ENCODE measurements at places on chromosomes 7 and 10.

DNA sequence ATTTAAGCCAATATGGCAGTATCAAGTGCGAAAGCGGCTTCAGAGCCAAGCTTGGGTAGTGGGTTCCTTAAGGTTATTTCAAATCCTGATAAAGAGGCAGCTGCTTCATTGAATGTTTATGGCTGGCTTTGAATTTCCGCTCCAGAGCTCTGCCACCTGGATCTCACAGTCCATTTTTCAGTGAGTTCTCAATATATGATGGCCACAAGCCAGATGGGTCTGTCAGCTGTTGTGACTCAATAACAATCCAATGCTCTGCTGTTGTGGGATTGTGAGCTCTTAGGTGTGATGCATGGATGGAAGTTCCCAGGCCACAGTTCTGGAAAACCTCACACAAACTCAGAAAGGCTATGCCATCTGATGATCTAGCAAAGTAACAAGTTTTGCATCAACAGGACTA lies 743.8 kb upstream of the LRRN3 start:
- DNase-seq: no peak

DNA sequence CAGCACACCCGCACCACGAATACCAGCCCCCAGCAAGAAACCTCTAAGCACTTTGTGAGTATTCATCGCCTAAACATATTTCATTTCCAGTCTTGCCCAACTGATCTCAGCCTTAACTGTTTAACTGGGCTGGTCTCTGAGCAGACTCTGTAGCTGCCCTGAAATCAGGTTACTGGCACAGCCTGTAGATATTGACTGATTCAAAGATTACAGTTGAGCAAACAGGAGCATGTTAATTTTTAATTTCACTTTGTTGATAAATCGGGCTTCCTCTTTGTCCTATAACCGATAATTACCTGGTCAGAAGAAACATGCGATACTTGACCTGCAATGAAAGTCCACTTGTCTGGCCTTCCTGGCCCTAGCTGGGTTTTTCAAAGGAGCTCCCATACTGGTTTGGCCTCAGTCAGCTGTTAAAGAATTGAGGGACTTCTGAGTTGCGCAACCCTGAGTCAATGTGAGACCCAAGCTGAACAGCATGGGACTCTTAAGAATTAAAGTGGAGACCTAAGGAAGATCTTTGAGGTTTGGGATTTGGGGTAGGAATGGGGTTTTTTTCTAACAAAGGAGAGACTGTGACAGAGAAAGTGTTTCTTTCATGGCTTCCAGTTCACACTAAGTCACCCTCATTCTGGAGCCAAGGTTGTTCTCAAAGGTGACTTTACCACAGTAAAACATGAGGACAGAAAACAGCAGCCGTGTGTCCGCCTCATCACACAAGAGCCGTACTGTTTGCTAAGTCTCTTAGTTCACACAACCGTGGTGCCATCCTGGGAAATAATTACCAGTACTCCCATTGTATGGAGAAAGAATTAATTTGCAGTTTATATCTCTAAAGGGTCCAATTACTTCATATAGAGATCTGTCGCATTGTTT lies 75.9 kb downstream of the PPP1R3C start:
- no peak for DNase-seq

- DNase-seq: no peak
Measured at GRCh38 chr7:553636-554111, 34.0 kb upstream of the PDGFA start.

DNA sequence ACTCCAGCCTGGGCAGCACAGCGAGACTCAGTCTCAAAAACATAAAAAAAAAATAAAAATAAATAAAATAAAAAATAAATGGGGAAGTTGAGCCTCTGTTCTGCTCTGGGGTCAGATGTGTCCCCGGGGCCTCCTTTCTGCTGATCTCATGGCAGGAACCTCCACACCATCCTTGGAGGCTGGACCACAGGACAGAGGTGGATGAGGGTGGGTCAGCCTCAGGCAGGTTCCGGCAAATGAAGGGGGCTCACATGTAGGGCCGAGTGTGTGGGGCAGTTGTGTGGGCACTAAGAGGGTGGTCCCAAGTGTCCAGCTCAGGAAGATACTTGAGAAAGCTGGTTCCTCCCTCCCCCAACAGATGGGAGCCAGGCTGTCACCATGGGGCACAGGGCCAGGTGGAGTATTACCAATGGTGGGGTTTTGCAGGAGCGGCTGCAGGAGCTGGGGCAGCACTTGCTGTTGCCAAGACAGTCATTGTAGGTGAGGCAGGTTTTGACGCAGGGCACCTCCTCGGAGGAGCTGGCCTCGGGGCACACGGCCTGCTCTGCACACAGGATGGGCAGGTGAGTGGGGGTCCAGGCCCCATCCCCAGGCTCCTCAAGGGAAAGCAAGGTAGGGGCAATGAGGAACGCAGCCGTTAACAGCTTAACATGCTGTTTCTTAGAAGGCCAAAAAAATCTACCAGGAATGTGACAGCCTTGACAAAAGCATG lies 13.9 kb upstream of the TBRG4 start:
- no peak for DNase-seq

GRCh38 chr10:95655571-95656290 lies 780 bp downstream of the ALDH18A1 start:
- peak; percentile 11 for DNase-seq

GRCh38 chr7:121752706-121753105 lies 120.3 kb upstream of the PTPRZ1 start:
- no peak for DNase-seq

- DNase-seq: no peak
Measured at GRCh38 chr10:86172301-86172700, 194.3 kb downstream of the GRID1 start.

DNA sequence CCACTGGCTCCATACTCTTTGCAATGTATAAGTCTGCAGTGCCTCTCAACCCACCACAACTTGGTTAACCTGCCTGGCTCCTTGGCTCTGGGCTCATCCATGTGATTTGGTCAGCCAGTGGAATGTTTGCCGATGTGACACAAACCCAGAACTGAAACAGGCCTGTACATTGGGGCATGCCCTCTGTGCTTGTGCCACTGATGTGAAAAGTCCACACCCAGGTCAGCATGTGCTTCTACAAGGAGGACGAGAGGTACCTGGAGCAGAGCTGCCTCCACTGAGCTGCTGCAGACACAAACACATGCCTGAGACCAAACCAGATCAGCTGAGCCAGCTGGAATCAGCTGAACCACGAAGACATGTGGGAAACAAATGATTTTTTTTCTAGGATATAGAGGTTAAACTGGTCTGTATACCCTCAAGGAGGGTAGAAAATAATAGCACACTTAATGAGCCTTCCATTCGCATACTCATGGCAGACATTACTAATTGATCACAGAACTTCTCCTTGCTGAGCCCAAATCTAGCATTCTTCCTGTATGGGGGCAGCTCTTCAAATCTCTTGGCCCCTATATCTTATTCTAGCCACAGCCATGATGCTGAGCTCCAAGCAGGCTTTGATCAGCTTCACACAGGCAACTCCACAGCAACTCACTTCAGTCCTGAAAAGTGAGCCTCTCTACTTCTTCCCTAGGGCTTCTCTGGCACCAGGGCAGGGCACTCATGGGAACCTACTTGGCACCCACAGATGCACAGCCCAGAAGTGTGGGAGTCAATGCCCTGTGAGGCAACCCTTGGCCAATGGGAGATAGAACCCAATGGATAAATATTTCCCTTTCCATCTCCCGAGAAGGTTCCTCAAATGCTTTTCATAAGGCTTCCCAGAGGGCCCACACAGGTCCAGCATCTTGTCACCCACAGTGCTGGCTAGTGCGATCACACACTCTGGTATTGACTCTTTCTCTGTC lies 18.6 kb downstream of the PYROXD2 start:
- DNase-seq: no peak

DNA sequence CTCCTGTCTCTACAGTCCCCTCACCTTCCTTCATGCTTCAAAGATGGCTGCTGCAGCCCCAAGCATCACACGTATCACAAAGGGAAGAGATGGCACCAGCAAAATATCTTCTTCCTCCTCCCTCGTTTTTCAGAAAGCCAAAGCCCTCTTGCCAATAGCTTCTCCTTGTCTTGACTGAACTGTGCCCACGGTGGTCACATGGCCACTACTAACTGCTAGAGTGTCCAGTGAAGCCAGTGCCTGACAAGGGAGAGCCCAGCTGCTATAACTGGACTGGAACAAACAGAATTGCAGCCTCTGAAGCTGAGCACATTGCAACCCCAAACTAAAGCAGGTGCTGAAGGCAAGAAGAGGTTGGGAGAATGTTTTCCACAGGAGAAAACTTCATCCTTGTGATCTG lies 120.8 kb upstream of the RET start:
- no peak for DNase-seq

DNA sequence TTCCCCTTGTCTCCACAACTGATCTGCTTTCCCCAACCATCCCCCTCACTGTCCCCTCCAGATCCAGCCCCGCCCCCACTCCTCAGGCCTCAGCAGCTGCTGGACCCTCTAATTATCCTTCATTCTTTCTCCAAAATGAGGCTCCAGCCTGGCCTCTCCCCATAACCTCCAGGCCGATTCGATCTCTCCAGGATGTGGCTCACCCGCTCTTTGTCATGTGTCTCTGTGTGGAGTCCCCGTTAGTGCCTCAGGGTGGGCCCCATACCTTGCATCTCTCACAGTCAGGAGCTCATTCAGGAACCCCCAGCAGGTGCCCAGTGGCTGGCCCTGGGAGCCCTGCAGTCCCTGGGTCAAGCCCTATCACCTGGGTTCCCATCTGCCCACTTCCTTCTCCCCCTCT lies 1.3 kb downstream of the PILRA start:
- no peak for DNase-seq

DNA sequence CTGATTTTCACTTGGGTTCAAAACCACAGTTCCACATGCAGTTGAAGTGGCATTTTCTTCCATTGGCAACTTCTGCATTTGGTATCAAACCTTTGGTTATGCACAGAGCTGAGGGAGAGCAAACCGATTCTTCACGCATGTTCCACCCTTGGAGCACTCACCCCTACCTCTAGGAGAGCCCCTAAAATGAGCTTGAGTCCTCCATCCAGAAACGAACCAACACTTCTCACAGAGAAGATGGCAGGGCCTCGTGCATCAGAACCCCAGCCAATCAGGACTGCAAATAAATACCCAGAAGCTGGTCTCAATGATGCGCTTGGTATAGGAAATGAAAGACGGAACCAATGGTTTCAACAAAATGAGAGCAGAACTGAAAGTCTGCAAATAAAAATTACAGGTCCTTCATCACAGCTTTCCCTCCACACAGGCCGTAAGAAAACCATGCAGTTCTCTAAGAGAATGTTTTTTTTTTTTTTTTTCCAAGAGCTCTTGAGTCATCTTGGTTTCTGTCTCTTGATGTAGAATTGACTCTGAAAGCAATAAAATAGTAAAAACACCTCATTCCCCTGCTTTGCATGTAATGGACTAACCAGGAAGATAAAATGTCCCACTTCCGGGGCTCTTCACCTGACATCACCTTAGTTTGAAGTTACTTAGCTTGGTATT lies 23.9 kb downstream of the KLF6 start:
- no peak for DNase-seq

- DNase-seq: no peak
Measured at GRCh38 chr7:23184709-23185359, 3.0 kb downstream of the NUP42 start.

DNA sequence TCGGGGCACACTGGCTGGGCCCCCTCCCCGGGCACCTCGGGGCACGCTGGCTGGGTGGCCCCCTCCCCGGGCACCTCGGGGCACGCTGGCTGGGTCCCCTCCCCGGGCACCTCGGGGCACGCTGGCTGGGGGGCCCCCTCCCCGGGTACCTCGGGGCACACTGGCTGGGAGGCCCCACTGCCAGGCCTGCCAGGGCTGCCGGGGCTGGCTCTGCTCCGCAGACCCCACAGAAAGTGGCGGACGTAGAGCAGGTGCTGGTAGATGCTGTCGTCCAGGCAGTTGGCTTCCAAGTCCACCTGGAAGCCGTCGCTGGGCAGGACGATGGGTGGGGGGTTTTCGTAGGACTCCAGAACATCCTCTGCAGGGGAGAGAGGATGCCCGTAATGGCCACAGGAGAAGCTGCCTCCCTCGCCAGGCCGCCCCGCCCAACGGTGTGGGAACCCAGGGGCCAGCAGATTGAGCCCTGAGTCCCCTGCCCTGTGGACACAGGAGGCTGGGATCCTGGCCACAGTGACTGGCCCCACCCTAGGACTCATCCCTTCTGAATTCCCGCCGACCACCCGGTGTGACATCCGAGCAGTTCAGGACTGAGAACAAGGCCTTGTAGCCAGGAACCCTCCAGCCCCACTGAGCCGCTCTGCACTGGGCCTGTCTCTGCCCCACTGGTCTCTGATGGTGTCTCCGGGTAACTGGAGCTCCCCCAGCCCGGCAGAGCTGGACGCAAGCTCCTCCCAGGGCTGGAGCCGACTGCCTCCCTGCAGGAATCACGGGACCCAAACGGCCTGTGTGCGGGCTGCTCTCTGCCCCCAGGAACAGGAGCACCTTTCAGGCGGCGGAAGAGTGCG lies 28.2 kb downstream of the AP5Z1 start:
- DNase-seq: no peak

- DNase-seq: no peak
Measured at GRCh38 chr7:461453-462172, 58.0 kb downstream of the PDGFA start.

GRCh38 chr7:55381189-55381588 lies 16.1 kb downstream of the LANCL2 start:
- no peak for DNase-seq

DNA sequence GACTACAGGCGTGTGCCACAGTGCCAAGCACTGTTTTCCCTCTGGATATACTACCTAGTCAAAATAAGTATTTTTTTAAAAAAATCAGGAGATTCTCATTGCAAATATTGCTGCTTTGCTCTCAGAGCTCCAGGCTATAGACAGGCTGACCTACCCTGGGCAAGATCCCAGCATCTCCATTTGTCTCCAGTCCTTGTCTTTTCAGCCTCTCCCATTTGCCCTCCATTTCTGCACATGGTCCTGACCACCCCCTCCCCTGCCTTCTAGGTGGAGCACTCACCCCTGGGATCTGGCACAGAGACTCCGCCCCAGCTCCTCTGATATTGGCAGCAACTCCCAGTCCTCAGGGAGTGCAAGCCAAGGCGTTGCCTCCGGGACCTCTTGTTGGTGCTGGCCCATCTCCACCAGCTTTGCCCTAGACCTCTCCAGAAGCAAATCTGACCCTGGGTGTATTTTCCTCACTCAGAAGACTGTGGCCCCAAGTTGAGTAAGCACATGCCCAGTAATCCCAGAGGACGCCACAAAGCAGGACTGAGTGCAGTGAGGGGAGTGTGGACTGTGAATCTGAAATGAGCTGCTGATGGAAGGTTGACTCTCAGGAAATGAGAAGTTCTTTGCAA lies 120.6 kb downstream of the MTPAP start:
- DNase-seq: no peak

GRCh38 chr7:35694161-35694783 lies 663 bp downstream of the HERPUD2 start:
- DNase-seq: no peak

GRCh38 chr10:16441173-16441840 lies 4.5 kb downstream of the PTER start:
- no peak for DNase-seq

DNA sequence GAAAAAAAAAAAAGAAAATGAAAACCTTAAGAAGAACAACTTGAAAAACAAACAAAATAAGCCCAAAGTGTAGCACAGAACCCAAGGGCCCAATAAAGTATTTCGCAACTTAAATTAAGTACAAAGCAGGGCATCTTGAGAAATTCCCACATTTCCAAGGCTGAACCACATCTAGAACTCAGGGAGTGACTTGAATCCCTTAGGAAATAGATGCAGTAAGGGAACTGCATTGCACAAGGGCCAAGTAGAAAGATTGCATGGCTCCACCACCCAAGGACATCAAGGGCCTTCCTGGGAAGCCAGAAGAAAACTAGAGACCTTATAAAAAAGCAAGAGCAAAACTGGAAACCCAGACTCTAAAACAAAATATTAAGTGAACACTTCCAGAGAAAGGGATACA lies 352.7 kb downstream of the CXCL12 start:
- DNase-seq: no peak

- DNase-seq: no peak
Measured at GRCh38 chr7:98805956-98806838, 63.6 kb downstream of the TMEM130 start.

Measured in stimulated activated CD4-positive, alpha-beta T cell treated with anti-CD3 and anti-CD28 coated beads, Interleukin-4, amount 100 ng/mL, for 48 hours (primary cell).